Smooth muscle cell of the coronary artery (primary cell): ENCODE measurements at places on chromosomes 1 and 21. TPM values are rescaled to one million over a fixed set of nuclear protein-coding genes. Genes with fewer than 3 reads are reported as not detected.

Gene OR13G1
- total RNA-seq, result not detected in 2 replicates

Gene SGIP1
- 8.6 and 14.9 TPM in 2 replicates for total RNA-seq

Gene SV2A
- 8.1 and 13.8 TPM in 2 replicates for total RNA-seq

Gene OR2M3
- not detected in 2 replicates for total RNA-seq

Gene LCE3D
- total RNA-seq, result not detected in 2 replicates

Gene C1orf87
- total RNA-seq, result not detected in 2 replicates

Gene CD244
- total RNA-seq, result 0.15 TPM in 1 of 2 replicates, not detected in the other

Gene PDZK1
- 0.08 TPM in 1 of 2 replicates, not detected in the other for total RNA-seq

Gene KANK4
- total RNA-seq, result 0.08 TPM in 1 of 2 replicates, not detected in the other

Gene SLC44A3
- total RNA-seq, result 0.23 and 6.1 TPM in 2 replicates

Gene RPE65
- total RNA-seq, result not detected in 2 replicates

Gene PCP4
- total RNA-seq, result not detected in 2 replicates

Gene CAMSAP2
- total RNA-seq, result 17.7 and 18.6 TPM in 2 replicates

Gene PLA2G2D
- total RNA-seq, result not detected in 2 replicates

Gene SLC44A5
- under 0.01 and 0.83 TPM in 2 replicates for total RNA-seq

Gene HS2ST1
- total RNA-seq, result 19.1 and 31.1 TPM in 2 replicates

Gene TNNT2
- 0.35 TPM in 1 of 2 replicates, not detected in the other for total RNA-seq

Gene TMEM234
- 14.0 and 14.6 TPM in 2 replicates for total RNA-seq

Gene DRAXIN
- total RNA-seq, result 2.3 TPM in 1 of 2 replicates, not detected in the other

Gene CFAP45
- 0.23 and 1.1 TPM in 2 replicates for total RNA-seq

Gene HES3
- not detected in 2 replicates for total RNA-seq

Gene OR2T11
- not detected in 2 replicates for total RNA-seq

Gene UBE4B
- total RNA-seq, result 16.3 and 22.9 TPM in 2 replicates

Gene NES
- 12.4 and 71.8 TPM in 2 replicates for total RNA-seq

Gene IGSF5
- total RNA-seq, result not detected in 2 replicates

Gene C1QB
- not detected in 2 replicates for total RNA-seq

Gene ATP6V1G3
- not detected in 2 replicates for total RNA-seq

Gene OR2T8
- not detected in 2 replicates for total RNA-seq

Gene SPATA6
- total RNA-seq, result 3.8 and 5.9 TPM in 2 replicates

Gene C8A
- total RNA-seq, result not detected in 2 replicates

Gene GJA9
- 0.12 TPM in 1 of 2 replicates, not detected in the other for total RNA-seq

Gene PAPPA2
- total RNA-seq, result 0.53 and 9.0 TPM in 2 replicates

Gene TRIM46
- total RNA-seq, result 1.5 and 3.5 TPM in 2 replicates

Gene TMEM240
- 1.6 and 5.6 TPM in 2 replicates for total RNA-seq

Gene RBM11
- 0.35 TPM in 1 of 2 replicates, not detected in the other for total RNA-seq

Gene SYT14
- 0.47 and 0.68 TPM in 2 replicates for total RNA-seq

Gene CYP4A22
- total RNA-seq, result not detected in 2 replicates

Gene CCDC185
- total RNA-seq, result not detected in 2 replicates

Gene PRAMEF4
- not detected in 2 replicates for total RNA-seq

Gene CLDN14
- 0.12 and 5.5 TPM in 2 replicates for total RNA-seq

Gene HEYL
- 0.23 TPM in 2 replicates for total RNA-seq

Gene KCNA3
- total RNA-seq, result 1.4 TPM in 1 of 2 replicates, not detected in the other

Gene RNU1-1
- 2,564 and 3,022 TPM in 2 replicates for total RNA-seq

Gene OXCT2
- total RNA-seq, result 0.45 and 1.8 TPM in 2 replicates

Gene CDC42SE1
- 24.2 and 48.7 TPM in 2 replicates for total RNA-seq

Gene BRWD1
- total RNA-seq, result 42.2 and 48.9 TPM in 2 replicates

Gene C1QC
- total RNA-seq, result not detected in 2 replicates

Gene FALEC
- total RNA-seq, result 0.23 and 0.70 TPM in 2 replicates

Gene B3GALT2
- total RNA-seq, result 2.3 TPM in 1 of 2 replicates, not detected in the other

Gene MXRA8
- total RNA-seq, result 200 and 222 TPM in 2 replicates

Gene OR2L2
- total RNA-seq, result not detected in 2 replicates

Gene ZBTB7B
- 9.1 and 14.1 TPM in 2 replicates for total RNA-seq

Gene NBPF8
- total RNA-seq, result 5.4 and 7.1 TPM in 2 replicates
